ENCODE measurements at places on chromosomes 2 and 18.

GRCh38 chr2:8440029-8440778, 241.7 kb upstream of the ID2 start:
- DNase-seq: no peak

DNA sequence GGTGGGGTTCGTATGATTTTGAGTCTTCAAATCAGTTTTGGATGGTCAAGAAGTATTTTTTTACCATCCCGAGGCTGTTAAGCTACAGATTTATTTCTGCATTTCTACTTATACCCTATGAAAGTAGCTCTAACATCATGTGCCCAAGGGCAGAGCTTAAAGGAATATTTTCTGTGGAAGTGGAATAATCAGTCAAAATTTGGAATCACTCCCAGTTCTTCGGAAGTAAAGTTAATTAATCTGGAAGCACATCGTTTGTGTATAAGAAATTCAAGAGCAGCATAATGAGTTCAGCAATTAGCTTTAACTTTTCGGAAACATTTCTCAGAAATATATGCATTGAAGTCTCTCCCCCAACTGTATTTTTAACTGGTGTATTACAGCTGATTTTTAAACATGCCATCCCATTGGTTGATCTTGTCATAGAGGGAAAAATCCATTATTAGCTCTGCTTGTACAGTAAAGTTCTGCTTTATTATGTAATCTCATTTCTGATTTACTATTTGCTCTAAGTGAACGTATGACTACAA, 510.1 kb downstream of the DCC start:
- DNase-seq: no peak

DNA sequence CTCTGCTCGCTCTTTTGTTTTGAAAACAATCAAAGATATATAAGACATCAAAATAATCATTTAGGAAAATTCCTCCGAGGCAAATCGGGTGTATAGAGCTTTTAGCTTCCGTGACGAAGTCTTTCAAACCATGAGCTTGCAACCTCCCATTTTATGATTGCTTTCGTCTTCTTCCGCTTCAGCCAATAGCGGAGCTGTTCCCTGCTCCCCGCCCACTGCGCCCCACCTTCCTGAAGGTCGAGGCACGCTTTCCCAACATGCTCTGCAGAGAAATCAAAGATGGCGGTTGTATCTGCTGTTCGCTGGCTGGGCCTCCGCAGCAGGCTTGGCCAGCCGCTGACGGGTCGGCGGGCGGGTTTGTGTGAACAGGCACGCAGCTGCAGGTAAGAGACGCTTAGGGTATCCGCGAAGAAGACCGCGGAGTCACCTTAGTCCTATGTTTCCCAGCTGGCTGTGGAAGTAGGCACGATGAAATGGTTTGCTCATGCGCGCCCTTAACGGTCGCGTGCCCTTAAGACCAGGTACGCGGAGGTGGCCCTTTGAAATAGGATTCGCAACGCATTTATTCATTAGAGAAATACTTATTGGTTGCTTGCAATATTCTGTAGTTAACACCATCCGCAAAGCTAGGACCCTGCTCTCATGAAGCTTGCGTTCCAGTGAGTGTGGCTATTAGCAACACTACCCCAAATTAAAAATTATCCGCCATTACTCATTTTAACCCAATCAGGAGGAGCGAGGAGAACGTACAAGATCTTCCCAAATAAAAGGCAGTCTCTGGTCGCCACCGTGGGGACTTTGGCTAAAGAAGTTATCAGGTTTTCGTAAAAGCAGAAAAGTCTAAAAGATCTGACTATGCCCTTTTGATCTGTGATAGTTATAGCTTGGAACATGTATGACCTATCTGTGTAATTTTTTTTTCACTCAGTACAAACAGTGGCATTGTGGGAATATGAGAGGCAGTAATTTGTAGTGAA, at the start of gene PTCD3:
Gene PTCD3, plus strand, starts transcription at position 267 of the 977 bp plus-strand sequence. Its CDS starts 13 bp downstream, at position 280.
- peak; percentile 88 for DNase-seq

- no peak for DNase-seq
Observed at GRCh38 chr18:33513027-33513426, 65.0 kb upstream of the ASXL3 start.

- DNase-seq: no peak
Observed at GRCh38 chr2:32452338-32453064, 95.7 kb downstream of the BIRC6 start.

GRCh38 chr2:136121204-136121910, 3.4 kb upstream of the CXCR4 start:
- DNase-seq: no peak

DNA sequence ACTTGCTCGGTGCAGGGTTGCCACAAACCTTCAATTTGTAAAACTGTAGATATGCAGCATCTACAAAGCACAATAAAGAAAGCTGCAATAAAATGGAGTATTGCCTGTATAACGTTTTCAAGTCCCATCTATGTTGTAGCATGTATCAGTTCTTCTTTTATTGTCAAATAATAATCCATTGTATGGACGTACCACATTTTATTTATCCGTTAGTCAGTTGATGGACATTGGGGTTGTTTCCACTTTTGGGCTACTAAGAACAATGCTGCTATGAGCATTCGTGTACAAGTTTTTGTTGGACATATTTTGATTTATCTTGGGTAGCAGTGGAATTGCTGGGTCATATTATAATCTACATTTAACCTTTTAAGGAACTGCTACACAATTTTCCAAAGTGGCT, 240.7 kb upstream of the SIX3 start:
- DNase-seq: no peak

DNA sequence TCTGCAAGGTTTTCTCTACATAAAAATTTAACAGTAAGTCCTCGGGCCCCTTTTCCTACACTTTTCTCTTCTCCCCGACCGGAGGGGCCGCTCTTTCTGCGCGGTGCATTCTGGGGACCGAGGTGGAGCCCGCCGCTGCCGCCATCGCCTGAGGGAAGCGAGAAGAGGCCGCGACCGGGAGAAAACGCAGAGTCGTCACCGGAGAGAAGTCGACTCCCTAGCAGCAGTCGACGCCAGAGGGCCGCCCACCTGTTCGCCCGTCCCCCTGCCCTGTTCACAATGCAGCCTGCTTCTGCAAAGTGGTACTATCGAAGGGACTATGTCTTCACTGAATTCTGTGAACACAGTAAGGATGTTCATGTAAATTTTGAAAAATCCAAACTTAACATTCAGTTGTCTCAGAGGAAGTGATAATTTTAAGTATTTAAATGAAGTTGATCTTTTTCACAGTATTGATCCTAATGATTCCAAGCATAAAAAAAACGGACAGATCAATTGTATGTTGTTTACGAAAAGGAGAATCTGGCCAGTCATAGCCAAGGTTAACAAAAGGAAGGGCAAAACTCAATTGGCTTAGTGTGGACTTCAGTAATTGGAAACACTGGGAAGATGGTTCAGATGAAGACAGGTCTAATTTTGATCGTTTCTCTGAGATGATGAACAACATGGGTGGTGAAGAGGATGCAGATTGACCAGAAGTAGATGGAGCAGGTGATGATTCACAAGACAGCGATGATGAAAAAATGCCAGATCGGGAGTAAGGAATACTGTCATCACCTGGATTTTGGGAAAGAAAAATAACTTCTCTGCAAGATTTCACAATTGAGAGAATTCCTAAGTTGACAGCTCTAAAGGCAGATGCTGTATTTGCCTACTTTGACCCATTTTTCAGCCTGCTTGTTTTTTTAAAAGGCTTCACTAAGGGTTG, 55.8 kb downstream of the ASXL2 start:
- DNase-seq: peak; percentile 44

DNA sequence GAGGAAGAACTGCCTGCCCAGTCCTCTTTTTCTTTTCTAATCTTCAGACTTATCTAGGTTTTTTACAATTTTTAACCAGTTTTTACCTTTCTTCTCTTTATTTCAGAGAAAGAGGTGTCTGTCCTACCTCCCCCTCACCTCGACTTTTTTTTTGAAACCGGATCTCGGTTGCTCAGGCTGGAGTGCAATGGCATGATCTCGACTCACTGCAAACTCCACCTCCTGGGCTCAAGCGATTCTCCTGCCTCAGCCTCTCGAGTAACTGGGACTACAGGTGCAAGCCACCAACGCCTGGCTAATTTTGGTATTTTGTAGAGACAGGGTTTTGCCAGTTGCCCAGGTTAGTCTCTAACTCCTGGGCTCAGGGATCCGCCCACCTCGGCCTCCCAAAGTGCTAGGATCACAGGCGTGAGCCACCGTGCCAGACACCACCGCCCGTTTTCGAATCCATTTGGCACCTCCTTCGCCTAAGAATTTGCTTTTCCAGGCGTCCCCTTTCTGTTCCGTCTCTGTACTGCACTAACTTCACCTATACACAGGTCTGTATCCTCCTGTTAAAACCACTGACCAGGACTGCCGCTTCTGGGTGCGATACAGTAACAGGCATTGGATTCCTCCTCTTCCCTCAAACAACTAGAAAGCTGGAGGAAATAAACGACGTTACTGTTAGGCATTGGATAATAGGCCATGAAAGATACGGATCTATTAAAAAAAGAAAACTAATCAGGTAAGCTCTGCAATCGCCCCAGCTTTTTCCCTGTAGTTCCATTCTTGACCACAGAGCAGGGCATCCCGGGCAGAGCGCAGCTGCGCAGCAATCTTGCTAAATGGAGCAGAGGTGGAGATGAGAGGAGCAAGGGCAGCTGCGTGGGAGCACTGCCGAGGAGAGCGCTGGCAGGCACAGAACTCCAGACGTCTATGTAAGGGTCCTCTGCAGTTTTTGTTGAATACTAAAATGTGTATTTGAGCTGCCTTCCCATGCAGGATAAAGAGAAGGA, 69.9 kb downstream of the ZC3H6 start:
- DNase-seq: no peak

- no peak for DNase-seq
Observed at GRCh38 chr2:69384618-69385081, 2.4 kb downstream of the GFPT1 start.

- no peak for DNase-seq
Observed at GRCh38 chr2:38601463-38602135, 1.1 kb downstream of the HNRNPLL start.

GRCh38 chr2:68426446-68426845, 40.6 kb downstream of the FBXO48 start:
- DNase-seq: no peak

DNA sequence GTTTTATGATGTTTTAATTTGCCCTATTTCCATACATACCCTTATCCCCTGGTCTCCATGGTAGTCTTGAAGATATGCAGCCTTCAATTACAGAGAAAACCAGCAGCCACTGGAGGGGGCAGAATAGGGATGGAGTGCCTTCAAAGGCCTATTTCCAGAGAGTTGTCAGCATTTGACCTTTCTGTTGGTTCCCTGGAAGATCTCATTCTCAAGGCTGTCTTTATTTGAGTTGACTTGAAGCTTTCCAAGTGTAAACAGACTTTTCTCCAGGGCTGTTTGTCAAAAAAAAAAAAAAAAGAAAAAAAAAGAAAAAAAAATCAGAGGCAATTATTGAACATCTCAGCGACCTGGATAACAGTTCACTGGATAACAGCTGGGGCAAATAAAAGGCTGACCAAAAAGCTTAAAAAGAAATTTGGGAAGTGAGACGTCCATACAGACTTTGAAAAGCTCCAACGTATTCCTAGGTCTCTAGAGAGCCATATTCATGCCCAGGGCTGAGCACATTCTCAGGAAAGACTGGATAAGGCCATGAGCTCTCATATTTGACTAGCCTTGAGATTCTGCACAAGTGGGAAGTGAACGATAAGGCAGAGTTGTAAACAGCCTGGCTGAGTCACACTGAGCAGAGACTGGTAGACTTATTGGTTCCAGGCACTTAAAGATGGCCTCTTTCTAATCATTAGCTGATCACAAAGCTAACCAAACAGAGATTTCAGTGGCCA, 126.6 kb downstream of the VAPA start:
- DNase-seq: no peak

DNA sequence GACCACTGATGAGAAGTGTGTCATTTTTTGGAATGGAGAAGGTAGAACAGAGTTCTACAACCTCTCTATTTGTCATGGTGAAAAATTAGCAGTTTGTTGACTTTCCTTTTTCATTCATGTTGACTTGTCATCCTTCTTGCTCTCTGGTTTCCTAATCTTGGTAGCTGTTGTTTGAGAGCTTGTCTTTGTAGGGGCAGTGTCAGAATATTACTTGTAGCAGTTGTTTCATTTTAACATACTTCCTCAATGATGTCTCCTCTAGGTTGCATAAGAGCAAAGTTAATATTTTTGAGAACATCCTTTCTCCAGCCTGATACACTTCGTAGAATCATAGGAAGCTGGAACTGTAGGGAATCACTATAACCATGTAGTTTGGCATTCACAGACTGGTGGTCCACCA, 368.2 kb upstream of the FANCL start:
- no peak for DNase-seq

All from activated T-cell treated with anti-CD3 and anti-CD28 coated beads for 1 hour (primary cell).